Stimulated activated CD4-positive, alpha-beta T cell treated with anti-CD3 and anti-CD28 coated beads, Interleukin-15, amount 100 ng/mL, for 1 hour (primary cell): ENCODE measurements at places on chromosomes 3 and 15.

- no peak for DNase-seq
Observed at GRCh38 chr3:128427872-128428822, 38.5 kb downstream of the DNAJB8 start.

- DNase-seq: no peak
Observed at GRCh38 chr3:191555037-191555436, 94.1 kb downstream of the PYDC2 start.

DNA sequence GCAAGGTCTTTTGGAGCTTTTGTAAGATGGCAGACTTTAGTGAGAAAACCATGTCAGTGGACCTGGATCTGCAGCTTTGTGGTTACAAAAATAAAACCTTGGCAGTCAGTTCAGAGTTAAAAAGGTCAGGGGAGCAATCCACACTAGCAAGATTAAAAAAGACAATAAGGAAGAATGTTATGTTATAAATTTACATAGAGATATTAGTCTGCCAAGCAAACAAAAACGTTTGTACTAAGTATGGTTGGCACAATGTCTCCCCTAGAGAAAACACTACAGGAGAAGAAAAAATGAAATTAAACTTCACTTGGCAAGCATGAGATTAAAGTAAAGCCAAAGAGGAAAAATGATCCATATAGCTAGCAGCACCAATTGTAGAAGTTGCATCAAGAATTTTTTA lies 205.0 kb downstream of the LSAMP start:
- DNase-seq: no peak

GRCh38 chr3:84108442-84108971 lies 850.3 kb upstream of the CADM2 start:
- no peak for DNase-seq

- DNase-seq: no peak
Observed at GRCh38 chr3:131608296-131608695, 105.5 kb upstream of the MRPL3 start.
